Globus pallidus (tissue), 1 donor: ENCODE measurements at places on chromosomes 12 and 14.

DNA sequence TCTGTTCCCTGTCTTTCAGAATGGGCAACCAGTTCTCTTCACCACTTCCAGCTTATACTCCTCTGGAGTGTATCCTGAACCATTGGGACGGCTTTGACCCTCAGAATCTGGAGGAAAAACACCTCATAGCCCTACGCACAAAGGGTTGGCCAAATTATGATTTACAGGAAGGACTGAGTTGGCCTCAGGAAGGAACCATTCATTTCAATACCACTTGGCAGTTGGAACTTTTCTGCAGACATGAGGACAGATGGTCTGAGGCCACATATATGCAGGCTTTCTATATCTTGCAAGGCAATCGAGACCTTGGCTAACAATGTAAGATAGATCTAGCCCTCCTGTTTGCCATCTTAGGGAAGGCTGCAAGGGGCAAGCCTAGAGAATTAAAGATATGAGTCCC lies 24.0 kb downstream of the CLECL1 start:
- DNase-seq = no peak

GRCh38 chr14:102902086-102902485 lies 20.4 kb upstream of the AMN start:
- no peak for DNase-seq

DNA sequence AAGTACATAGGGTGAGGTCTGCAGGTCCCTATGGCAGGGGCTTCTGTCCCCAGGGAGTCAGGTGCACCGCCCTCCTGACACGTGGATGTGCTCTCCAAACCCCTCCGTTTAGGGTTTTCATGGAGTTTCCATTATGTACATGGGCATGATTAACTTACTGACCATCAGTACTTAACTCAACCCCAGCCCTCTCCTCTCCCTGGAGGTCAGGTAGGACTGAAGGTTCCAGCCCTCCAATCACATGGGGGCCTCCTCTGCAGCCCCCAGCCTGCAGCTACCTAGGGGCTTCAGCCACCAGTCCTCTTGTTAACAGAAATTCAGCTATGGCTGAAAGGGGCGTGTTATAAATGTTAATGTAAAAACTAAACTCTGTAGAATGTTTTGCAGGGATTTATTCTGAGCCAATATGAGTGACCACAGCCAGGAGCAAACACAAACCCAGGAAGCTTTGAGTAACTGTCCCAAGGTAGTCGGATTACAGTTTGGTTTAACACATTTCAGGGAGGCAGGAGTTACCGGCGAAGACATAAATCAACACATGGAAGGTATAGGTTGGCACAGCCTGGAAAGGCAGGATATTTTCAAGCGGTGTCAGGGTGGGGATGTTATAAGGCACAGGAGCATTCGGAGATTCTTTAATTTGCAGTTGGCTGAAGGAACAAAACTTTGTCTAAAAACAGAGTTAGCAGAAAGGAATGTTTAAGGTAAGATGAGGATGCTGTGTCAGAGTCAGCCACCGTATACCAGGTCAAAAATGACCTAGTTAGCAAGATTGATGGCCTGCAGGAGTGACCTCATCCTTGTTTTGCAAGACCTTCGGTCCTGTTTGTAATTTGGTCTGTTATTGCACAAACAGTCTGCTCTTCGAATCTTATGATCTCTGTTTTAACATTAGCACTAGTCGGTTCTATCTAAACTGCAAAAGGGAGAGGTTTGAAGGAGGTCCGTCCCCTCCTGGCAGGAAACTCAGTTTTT lies 75.2 kb downstream of the TNFAIP2 start:
- no peak for DNase-seq

DNA sequence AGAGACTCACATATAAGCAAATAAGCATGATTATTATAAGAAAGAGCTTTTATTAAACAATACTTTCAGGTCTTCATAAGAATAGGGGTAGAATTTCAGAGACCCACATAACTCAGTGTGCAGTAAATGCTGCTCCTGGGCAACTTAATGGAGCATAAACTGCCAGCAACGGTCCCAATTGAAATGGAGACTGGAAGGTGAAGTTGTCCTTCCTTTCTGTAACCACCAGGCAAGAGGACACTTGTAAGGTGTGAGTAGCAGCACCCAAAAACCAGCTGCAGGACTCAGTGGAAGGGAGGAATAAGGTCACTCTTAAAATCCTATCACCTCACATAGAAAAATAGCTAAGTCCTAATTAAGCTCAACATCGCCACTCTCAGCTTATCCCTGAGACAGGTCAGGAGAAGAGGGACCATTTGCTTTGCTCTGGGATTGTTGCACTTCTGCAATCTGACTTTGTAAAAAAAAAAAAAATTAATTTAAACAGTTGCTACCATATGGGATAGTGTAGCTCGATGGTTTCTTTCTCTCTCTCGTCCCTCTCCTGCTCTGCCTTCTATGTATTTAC lies 22.7 kb upstream of the LTA4H start:
- no peak for DNase-seq

- DNase-seq = no peak
These were observed 7.9 kb downstream of the C14orf132 start for GRCh38 chr14:96047101-96047500.

DNA sequence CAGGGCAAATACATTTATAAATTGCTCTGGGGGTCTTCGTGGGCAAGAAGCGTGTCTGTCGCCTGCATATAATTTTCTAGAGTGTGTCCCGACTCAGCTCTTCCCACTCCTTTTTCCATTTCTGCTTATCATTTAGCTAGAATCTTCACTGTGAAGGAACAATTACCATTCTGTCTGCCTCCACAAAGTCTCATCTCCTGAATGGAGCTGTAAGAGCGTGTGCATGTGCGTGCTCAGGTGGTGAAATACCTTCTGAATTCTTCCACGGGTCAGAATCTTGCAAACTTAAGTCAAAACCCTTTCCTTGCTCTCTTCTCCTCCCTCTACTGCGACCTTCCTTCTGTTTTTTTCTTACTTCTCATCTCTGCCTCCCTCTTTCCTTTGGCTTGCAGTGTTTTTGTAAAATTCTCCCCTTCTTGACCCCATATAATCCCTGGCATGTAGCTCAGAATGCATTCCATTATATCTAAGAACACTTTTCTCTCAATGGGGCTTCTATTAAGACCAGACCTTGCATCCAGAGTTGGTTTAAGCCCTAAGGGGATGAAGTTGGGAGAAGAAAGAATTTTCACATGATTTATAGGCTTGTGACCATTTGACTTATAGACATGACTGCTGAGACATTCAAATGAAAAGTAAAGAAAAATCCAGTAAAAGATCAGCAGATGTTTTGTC lies 25.0 kb upstream of the GSG1 start:
- no peak for DNase-seq

- no peak for DNase-seq
These were observed 38.1 kb upstream of the LMNTD1 start for GRCh38 chr12:25591144-25591543.

GRCh38 chr12:17137396-17137795 lies 531.4 kb upstream of the LMO3 start:
- DNase-seq = no peak

DNA sequence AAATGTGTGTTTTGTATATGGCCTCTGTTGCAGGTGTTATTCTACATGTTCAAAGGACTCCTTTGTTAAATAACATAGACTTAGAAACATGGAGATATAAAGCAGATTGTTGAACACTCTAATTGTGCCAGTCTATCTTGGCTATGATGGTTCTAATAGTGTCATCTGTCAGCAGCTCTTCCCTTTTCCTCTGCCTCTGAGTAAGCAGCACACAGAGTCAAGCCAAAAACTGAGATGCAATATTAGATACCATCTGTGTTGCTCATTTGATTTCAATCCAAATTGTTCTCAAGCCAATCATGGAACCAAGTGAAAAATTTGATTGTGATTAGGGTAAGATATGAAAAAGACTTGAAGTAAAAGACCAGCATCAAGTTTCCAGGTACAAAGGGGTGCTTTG lies 871.1 kb upstream of the MGAT4C start:
- DNase-seq = no peak

GRCh38 chr12:14774906-14775635 lies 28.2 kb downstream of the WBP11 start:
- no peak for DNase-seq

DNA sequence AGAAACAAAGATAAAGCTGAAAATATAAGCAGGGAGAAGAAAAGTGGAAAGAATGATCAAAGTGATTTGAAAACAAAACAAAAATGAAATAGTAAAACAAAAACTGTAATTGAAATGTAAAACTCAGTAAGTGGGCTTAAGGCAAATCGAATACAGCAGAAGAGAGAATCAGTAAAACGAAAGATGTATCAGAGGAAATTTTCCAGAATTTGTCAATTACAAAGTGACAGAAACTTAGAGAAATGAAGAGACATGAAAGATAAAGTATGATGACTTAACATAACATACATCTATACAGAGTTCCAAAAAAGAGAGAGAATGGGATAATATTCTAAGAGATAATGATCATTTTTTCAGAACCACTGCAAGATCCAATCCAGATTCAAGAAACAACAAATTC lies 10.5 kb downstream of the ZFC3H1 start:
- no peak for DNase-seq

DNA sequence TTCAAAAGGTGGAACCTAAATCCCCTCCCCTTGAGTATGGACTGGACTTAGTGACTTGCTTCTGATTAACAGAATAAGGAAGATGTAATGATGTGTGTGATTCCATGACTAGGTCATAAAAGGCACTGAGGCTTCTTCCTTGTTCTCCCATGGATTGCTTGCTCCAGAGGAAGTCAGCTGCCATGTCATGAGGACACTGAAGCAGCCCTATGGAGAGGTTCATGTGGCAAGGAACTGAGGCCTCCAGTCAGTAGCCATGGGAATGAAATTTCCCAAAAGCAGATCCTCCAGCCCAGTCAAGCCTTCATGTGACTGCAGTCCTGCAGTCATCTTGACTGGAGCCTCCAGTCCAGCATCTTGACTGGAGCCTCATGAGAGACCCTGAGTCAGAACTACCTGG lies 10.7 kb downstream of the TMBIM4 start:
- DNase-seq = no peak

DNA sequence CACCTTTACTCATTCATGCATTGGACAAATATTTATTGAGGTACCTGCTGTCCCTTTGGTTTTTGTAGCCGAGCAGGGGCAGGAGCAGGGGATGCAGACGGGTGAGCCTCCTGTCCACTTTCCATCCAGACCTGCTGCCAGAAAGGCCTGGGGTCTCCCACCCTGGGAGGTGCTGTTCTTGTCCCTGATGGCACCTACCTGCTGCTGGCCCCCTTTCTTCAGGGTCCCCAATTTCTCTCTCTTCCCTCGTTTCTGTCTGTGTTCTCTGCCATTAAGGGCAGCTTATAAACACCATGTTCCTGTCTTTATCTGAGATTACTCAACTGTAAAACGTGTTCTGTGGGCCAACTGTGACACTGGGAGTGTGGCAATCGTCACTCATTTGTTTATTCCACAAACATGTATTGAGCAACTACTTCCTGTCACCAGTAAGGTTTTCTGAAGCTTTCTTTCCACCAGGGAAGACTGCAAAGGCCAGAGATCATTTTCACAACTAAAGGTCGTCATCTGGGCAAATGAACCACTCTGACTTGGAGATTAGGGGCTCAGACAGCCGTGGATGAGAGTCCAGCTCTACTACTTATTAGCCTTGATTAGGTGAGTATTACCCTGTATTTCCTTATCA lies at the start of gene HAL:
Gene HAL (minus strand): TSS at position 311 of the 625 bp plus-strand sequence. CDS start 434 bp downstream, outside the sequence.
- DNase-seq = no peak

DNA sequence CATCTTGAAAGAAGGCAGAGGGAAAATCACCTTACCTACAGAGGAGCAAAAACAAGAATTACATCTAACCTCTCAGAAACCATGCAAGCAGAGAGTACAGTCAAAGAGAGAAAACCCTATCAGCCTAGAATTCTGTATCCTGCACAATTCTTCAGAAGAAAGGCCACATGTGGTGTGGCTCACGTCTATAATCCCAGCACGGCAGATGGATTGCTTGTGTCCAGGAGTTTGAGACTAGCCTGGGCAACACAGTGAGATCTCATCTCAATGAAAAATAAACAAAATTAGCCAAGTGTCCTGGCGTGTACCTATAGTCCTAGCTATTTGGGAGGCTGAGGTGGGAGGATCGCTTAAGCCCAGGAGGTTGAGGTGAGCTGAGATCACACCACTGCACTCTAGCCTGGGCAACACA lies 48.2 kb downstream of the ATF7 start:
- DNase-seq = no peak

GRCh38 chr12:127272864-127273263 lies 994.1 kb upstream of the TMEM132C start:
- DNase-seq = no peak

- no peak for DNase-seq
These were observed 177.4 kb downstream of the DICER1 start for GRCh38 chr14:94979891-94980290.

- DNase-seq = no peak
These were observed 253.7 kb downstream of the MSRB3 start for GRCh38 chr12:65532162-65532561.

DNA sequence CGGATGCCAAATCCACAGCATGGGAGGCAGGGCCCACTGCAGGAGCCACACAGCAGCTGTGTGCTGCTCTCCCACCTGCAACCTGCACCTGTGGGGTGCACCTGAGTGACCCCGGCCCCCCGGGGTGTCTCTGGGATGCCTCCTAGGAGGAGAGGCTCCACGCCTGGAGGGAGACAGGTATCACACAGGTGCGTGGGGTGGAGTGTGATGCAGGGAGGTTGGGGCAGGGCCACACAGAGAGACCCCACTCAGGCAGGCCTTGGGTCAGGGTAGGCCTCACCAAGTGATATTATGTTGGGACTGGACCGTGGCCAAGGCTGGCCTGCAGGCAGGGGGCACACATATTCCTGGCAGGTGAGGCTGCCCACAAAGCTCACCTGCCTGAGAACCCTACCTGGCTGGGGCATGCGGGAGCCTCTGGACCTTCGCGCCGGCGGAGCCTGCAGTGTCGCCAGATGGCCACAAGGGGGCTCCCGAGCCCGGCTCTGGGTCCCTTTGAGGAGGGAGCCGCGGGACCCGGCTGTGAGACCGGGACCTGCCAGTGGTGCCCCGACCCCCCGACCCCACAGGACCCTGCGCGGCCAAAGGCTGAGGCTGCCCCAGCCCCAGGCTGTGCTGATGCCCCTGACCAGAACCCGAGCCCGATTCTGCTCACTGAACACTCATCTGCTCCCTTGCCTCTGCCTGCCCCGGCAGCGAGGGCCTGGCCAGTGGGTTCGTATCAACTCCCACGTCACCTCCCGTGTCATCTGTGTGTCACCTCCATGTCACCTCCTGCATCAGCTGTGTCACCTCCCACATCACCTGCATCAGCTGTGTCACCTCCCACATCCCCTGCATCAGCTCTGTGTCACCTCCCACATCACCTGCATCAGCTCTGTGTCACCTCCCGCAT lies 11.4 kb downstream of the TMEM121 start:
- DNase-seq = no peak

DNA sequence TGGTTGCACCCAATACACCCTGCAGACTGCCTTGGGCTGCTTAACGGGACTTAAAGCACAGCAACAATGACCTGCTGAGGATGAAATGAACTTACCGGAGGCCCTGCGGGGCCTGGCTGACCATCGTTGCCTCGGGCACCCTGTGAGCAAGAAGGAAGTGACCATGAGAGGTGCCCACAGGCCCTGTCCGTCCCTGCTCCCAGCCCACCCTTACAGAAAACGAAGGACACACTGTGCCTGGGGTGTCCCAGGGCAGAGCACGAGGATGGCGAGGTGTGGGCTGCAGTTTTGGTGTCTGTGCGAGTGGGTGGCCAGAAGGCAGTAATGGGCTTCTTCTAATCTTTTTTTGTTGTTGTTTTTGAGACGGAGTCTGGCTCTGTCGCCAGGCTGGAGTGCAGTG lies 14.6 kb downstream of the COL2A1 start:
- no peak for DNase-seq
